H9 (cell line): ENCODE measurements at places on chromosomes 7 and 10. TPM values are rescaled to one million over a fixed set of nuclear protein-coding genes. Genes with fewer than 3 reads are reported as not detected.

DNA sequence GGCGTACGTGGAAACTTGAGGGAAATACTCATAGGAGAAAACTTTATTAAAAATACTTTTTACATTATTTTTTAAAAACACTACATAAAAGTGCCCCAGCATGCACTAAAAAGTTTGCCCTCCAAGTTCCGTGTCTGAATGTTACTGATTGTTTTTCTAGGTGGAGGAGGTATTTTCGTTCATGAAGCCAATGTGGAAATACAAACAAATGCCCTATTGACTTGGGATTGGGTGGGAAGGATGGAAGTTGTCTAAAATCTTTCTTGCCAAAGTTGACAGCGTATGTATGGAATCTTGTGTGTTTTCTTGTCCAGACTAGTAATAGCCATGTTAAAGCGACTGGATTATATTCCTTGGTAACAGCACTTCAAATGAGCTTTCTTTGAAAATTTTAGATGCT is 1.2 kb downstream of the PROSER2 start:
- no peak for DNase-seq

DNA sequence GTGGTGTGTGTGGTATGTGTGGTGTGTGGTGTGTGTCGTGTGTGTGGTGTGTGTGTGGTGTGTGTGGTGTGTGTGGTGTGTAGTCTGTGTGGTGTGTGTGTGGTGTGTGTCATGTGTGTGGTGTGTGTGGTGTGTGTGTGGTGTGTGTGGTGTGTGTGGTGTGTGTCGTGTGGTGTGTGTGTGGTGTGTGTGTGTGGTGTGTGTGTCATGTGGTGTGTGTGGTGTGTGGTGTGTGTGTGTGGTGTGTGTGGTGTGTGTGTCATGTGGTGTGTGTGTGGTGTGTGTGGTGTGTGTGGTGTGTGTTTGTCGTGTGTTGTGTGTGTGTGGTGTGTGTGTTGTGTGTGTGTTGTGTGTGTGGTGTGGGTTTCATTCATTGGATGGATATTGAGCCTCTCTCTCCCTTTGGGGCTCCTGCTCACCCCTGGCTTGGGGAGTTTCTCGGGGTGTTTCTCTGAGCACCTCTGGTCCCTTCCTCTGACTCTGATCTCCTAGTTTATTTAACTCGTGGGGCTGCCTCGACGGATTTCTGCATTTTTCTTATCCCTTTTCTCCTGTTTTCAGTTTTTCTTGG is 145.8 kb downstream of the DNAJB6 start:
- DNase-seq = no peak

The PRF1 gene
- 0.18 TPM in 1 of 2 replicates, not detected in the other for total RNA-seq

DNA sequence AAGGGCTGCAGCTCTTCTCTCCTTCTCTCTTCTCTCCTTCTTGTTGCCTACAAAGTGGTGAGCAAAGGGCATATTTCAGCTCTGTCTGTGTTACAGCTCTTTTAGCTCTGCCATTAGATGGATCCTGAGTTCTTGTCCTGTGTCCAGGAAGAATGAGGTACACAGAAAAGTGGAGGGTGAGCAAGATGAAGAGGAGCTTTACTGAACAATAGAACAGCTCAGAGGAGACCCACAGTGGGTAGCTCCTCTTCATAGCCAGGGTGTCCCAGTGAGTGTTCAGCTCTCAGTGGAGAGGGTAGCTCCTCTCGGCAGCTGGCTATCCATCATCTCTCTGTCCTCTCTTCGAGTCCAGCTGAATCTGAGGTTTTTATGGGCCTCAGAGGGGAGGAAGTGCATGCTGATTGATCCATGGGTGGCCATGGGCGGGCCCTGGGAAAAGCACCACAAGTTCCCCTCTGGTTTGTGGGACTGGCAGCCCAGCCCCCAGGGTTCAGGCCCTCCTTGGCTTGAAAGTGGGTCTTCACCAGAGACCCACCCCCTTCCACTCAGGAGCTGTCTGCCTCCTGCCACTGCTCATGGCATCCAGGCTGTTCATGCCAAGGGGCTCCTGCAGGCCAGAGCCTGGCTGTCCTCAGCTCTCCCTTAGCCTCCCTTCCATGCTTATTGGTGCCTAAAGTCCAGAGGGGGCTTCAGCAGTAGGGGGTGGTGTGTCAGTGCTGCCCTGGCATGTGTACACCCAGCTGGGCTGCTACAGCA is 109.1 kb upstream of the FAM180A start:
- no peak for DNase-seq

- no peak for DNase-seq
Observed at GRCh38 chr10:111648046-111648445, 535.5 kb downstream of the GPAM start.

The MYL7 gene
- 4.9 and 5.7 TPM in 2 replicates for total RNA-seq

The ATOH7 gene
- 0.20 and 0.29 TPM in 2 replicates for total RNA-seq

The NUPR2 gene
- not detected in 2 replicates for total RNA-seq

The RNF32 gene
- 0.83 and 0.90 TPM in 2 replicates for total RNA-seq

- DNase-seq = no peak
Observed at GRCh38 chr7:154919344-154920225, 83.3 kb downstream of the PAXIP1 start.

The HOXA2 gene
- total RNA-seq = not detected in 2 replicates

- peak; percentile 31 for DNase-seq
Observed at GRCh38 chr7:151411551-151411950, 1.7 kb upstream of the WDR86 start.

DNA sequence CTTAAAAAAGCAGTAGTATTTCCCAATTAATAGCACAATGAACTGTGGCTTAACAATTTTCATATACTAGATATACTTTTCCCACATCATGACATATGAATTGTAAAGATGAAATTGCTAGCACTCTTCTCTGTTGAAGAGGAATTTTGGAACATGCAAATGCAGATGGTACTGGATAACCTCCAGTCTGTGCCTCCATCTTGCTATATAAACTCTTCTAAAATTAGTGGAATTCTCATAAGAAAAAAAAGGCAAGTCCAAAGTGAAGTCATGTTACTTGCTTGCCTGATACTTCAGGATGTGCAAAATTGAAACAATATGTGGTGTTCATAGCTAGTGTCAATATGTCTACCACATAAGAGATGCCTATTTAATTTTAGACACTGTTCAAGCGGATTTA is 570.2 kb upstream of the POM121L12 start:
- no peak for DNase-seq

DNA sequence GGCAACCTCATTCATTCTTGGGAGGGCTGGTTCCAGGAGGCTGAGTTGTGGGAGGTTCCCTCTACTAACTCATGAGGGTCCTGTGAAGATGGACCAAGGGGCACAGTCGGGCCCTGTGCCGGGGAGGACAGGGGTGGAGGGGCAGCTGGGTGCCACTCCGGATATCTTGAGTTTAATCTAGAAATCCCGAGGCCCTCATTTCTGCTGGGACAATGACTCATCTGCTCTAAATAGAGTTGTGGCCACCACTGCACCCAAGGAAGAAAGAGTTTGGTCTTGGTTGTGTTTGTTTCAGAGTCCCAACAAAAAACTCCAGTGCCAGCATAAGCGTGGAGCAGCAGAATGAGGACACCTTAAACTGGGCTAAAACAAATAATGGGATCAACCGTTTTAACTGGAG is 82.4 kb downstream of the EBF3 start:
- DNase-seq = no peak

DNA sequence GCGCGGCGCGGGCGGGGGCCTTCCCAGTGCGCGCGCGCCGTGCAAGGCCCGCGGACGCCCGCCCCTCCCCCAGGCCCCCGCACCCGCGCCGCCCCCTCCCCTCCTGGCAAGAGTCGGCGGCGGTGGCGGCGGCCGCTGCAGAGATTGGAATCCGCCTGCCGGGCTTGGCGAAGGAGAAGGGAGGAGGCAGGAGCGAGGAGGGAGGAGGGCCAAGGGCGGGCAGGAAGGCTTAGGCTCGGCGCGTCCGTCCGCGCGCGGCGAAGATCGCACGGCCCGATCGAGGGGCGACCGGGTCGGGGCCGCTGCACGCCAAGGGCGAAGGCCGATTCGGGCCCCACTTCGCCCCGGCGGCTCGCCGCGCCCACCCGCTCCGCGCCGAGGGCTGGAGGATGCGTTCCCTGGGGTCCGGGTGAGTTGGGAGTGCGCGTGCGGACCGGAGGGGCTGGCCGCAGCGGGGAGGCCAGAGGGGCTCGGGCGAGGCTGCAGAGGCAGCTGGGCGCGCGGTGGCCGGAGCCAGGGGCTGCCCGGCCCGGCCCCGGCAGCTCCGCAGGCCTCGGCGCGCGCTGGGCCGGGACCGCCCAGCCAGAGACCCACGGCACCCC is at the start of gene BMPR1A:
BMPR1A (plus strand) TSS at position 109 of the 602 bp plus-strand sequence. CDS start 119,400 bp downstream, outside the sequence.
- DNase-seq = peak; percentile 91

DNA sequence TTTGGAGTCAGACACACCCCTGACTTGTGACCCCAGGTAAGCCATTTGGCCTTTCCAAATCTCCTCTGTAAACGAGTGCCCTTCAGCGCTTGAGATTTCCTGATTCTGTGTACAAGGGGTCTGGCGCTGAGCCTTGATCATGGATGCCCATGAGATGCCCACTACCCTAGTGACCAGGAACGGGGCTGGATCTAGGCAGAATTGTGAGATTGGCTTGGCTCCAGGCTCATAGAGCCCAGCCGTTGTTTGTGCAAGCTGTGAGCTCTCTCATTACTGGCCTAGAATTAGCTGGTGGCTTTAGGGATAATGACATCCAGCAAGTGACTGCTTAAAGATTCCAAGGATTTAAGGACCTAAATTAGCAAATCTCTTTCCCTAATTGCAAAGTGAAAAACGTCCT is 84.9 kb downstream of the CAMK1D start:
- DNase-seq = no peak

DNA sequence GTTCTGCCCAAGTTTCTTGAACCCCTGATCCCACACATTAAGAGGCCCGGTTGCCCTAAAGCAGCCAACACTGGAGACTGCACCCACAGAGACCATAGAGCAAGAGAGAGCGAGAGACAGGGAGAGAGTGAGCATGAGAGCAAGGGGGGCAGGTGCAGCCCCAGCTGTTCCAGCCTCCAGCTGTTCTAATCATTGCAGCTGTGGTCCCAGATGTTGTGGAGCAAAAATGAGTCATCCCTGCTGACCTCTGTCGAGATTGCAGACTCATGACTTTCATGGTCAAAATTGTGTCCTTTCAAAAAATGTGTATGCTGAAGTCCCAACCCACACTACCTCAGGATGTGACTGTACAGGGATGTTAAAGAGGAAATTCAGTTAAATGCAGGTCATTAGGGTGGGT is 143.9 kb upstream of the FRMD4A start:
- no peak for DNase-seq

- no peak for DNase-seq
Observed at GRCh38 chr7:15938115-15938514, 251.6 kb upstream of the MEOX2 start.

- peak; percentile 66 for DNase-seq
Observed at GRCh38 chr7:90708841-90709317, 112.8 kb downstream of the CDK14 start.

The MAT1A gene
- 1.8 and 2.1 TPM in 2 replicates for total RNA-seq

GRCh38 chr7:4470246-4470645 is 211.8 kb upstream of the FOXK1 start:
- peak; percentile 53 for DNase-seq
